ENCODE measurements at places on chromosomes 4 and X.
A peak's percentile ranks its signal among the peaks of the same experiment; 100 is the strongest.

- DNase-seq, result no peak
Measured at GRCh38 chr4:100569196-100569595, 51.4 kb upstream of the EMCN start.

DNA sequence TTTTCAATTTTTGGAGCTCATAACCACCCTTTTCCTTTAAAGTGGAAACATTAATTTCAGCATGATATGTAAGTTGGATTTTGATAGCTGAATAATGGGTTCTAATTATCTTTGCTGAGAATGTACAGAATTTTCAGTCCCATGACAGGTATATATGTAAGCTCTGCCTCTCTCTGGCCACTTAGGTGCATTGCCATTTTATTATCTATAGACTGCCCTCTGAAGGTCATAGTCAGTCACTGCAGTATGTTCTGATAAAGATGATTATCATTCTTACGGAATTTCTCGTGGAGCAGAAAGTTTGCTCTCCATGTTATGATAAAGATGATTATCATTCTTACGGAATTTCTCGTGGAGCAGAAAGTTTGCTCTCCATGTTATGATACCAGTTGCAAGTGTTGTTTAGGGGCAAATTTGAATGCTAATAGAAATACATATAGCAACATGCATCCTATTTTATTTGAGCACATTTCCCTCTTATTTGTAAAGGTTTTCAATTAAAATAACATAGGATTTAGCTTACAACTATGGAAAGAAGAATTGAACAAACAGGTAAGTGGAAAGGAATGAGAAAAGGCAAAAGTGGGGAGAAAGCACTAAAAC is 10.4 kb downstream of the AFP start:
- DNase-seq, result peak; percentile 47

DNA sequence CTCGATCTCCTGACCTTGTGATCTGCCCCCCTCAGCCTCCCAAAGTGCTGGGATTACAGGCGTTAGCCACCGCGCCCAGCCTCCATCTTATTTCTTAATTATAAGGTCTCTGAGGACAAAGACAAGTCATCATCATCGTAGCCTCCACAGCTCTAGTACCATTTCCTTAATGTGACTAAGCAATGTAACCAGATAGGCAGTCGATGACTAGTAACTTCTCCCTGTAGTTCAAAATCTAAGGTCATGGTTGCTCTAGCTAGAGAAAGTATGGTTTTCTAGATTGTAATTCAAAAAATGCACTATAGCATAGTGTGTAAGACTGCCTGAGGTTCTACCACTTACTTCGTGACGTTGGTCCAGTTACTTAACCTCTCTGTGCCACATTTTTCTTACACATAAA is 6.9 kb downstream of the SLC39A8 start:
- no peak for DNase-seq

DNA sequence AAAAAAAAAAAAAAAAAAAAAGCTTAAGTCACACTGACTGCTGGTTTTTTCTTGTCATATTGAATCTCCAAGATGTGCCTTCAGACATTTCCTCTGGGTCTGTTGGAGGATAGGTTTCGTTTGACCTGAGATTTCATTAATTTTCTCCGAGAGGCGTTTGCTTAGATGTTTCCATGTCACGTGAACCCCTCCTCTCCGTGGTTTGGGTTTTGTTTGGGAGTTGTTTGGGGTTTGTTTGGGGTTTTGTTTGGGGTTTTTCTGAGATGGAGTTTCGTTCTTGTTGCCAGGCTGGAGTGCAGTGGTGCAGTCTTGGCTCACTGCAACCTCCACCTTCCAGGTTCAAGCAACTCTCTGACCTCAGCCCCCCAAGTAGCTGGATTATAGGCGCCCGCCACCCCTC is 40.8 kb upstream of the DHRSX start:
- DNase-seq, result no peak

DNA sequence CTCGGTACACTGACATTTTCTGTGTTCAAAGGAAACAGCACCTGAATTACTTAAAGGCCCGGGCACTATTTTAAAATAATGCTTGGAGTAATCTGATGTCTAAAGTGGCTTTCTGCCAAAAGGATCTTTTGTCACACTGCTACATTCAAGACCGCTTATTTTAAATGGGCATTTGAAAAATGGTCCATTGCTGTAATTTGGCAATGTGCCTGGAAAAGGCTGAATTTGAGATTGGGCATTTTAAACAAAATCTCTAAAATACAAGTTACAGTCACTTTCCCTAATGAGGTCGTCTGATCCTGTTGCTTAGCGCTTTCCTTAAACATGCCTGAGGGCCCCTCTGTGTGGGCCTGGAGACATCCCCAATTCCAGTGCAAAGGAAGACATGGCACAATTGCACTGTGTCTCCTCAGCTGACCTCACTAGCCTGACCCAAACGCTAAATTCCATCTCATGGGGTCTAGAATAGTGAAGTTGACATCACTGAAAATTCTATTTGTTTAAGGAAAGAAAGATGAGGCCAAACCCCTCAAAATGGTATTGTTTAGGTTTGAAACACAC is 214.2 kb downstream of the GPC3 start:
- DNase-seq, result no peak

GRCh38 chr4:53654300-53654758 is 63.0 kb upstream of the LNX1 start:
- peak; percentile 72 for DNase-seq

- DNase-seq, result peak; percentile 72
Measured at GRCh38 chr4:82988323-82988832, 22.2 kb downstream of the LIN54 start.

GRCh38 chrX:15758140-15758539 is 20.1 kb downstream of the CA5B start:
- DNase-seq, result no peak

GRCh38 chr4:160283081-160283480 is 1180.2 kb downstream of the RAPGEF2 start:
- no peak for DNase-seq

DNA sequence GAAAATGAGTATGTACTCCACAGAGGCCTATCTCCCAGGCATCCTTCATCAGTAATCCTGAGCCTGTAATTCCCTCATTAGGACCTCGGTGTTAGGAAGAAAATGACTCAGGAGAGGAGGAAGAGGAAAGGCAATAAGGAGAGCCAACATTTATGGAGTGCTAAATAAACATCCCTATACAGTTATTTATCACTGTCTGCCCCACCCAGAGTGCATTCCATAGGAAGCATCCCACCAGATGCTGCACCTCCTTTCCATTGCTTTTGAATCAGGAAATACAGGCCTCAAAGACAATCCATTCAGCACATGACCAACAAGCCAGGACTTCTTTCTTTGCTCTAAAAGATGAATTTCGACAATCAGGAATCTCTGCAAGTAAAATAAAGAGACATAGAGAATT is 47.6 kb downstream of the USP38 start:
- no peak for DNase-seq

Data from RPMI7951 (cell line).